ENCODE measurements at places on chromosomes 6 and 20.

DNA sequence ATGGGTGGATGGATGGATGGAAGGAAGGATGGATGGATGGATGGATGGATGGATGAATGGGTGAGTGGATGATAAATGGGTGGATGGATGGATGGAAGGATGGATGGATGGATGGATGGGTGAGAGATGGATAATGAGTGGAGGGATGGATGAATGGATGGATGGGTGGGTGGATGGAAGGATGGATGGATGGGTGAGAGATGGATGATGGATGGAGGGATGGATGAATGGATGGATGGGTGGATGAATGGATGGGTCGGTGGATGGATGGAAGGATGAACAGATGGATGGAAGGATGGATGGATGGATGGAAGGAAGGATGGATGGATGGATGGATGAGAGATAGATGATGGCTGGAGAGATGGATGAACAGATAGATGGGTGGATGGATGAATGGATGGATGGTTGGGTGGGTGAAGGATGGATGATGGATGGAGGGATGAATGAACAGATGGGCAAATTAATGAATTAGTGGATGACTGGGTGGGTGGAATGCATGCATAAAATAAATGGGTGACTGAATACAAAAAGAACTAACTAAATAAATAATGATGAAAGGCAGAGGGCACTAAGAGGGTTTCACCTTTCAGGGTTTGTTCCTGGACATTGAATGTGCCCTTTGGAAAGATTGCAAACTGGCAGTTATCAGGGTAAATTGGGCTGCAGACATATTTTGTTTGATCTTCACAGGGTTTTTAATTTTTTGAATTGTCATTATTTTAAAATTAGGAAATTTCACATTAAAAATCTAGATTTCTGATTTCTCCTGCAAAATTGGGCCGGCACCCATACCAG lies 50.9 kb upstream of the PTPN1 start:
- DNase-seq: no peak

GRCh38 chr6:132400555-132400882 lies 756 bp downstream of the MOXD1 start:
- no peak for DNase-seq

DNA sequence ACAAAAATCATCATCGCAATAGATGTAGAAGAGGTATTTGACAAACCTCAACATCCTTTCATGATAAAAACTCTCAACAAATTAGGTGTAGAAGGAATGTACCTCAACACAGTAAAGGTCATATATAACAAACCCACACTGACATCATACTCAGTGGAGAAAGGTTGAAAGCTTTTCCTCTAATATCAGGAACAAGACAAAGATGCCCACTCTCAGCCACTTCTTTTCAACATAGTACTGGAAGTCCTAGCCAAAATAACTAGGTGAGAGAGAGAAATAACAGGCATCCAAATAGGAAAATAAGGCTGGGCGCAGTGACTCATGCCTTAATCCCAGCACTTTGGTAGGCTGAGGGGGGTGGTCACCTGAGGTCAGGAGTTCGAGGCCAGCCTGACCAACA lies 95.8 kb downstream of the ZDHHC14 start:
- DNase-seq: no peak

DNA sequence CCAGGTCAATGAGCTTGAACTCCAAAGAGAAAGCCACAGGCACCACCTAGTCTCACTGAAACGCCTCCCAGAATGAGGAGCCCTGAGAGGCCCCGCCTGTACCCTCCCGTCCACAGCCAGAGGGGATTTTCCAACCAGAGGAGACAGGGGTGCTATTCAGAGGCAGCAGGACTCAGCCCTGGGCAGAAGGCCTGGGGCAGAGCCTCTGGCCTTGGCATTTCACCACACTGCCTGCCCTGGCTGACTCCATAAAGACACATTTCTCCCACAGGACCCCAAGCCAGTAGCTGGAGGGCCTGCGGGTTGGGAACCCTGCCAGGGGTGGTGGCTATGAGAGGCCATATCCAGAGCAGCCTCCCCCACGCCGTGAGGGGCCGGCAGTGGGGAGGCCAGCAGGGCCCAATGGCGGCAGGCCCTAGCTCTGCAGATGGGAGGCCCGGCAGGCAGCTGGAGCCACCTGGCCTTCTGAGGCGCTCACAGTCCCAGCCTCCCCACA lies 159.3 kb downstream of the PREX1 start:
- no peak for DNase-seq

DNA sequence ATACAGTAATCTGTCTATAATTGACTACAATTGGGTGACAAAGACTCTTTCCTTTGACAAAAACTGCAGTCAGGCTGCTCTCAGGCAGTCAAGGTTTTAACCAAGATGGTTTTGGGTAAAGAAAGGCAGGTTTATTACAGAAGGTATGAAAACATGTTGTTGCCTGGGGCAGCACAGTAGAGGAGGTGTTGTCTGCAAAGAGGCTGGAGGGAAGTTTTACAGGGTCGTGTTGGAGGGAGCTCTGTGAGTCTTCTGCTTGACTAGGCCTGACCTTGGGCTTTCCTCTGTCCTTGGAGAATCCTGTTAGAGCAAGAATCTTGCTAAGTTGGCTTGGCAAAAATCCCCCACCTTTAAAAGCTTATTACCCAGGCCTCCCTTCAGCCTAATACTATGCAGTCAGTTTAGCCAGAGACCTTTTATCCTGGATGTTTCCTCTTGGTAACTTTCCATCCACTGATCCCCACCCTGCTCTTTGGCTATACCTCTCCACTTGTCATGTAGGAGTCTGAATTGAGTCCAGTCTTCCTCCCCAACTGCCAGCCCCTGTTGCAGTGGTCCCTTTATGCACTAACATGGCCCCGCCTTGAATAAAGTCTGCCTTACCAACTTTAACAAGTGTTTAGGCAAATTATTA lies 143.0 kb upstream of the SLC22A16 start:
- no peak for DNase-seq

- DNase-seq: no peak
Observed at GRCh38 chr20:44988631-44989171, 22.4 kb downstream of the STK4 start.

DNA sequence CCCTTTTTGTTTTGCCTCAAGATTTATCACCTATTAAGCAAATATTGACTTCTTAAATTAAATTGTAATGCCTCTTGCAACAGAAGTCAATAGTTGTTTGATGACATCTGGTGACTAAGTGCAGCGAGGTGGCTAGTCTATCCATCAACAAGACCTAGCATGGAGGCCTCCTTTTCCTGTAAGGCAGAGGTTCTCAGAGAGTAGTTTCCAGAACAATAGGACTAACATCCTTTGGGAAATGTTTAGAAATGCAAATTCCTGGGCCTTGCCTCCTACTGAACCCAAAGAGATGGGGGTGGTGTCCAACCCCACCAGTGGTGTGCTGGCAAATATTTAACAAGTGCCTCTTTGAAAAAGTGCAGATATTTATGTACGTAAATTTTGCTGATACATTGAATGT lies 143.7 kb downstream of the SCP2D1 start:
- no peak for DNase-seq

- DNase-seq: no peak
Observed at GRCh38 chr6:34022250-34022872, 123.5 kb downstream of the GRM4 start.

GRCh38 chr20:44587035-44587980 lies 4.9 kb downstream of the PKIG start:
- no peak for DNase-seq

DNA sequence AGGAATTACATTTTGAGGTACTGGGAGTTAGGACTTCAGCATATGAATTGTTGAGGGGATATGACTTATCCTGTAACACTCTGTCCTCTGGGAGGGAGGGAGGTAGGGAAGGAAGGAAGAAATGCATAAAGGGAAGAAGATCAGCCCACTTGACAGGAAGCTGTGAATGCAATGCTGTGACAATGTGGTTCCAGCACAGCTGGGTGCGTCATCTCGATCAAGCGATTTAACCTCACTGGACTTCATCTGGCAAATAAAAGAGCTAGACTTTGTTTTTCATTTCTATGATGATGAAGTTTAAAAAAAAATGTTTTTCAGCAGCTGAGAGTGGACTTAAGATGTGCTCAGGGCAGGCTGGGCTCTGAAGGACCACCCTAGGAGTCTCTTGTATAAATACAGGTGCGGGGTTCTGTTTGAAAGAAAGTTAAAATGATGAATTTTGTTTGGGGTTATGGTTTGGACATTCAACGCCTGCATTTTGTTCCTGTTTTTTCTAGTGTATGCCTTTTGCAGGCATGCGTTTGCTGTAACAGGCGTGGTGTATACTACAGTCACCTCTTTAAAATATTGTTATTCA lies 178.1 kb downstream of the RIMS1 start:
- no peak for DNase-seq

DNA sequence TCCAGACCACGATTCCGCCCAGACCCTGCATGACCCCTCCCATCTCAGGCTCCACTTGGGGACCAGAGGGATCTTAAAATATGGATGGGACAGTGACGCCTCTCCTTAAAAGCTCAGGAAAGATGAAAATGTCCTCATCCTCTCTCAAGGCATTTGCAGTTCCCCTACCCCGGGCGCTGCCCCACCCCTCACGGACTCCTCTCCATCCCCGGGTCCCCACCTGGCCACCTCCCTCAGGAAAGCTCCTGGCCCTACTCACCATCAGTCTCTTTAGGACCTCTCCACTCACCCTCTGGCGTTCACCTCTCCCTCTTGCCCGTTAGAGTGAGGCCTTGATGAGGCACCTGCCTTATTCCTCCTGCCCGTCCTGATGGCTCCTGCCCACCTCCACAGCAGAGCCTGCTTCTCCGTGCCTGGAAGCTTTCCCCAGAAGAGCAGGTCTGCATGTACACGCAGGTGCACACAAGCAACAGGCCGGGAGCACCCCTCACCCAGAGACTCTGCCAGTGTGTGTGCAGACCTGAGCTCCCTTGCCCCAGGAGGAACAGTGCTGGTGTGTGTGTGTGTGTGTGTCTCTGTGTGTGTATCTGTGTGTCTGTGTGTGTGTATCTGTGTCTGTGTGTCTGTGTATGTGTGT lies 105.6 kb upstream of the NXT1 start:
- DNase-seq: no peak
